Breast epithelium (tissue), 4 donors: ENCODE measurements at places on chromosomes 7 and 10. TPM values are rescaled to one million over a fixed set of nuclear protein-coding genes. Genes with fewer than 3 reads are reported as not detected.

GRCh38 chr10:91409869-91410637 is at the start of gene HECTD2:
Gene HECTD2, plus strand, starts transcription at chr10:91410344. Its CDS starts 95 bp downstream, at chr10:91410439.
- peak; percentile 60 for DNase-seq

DNA sequence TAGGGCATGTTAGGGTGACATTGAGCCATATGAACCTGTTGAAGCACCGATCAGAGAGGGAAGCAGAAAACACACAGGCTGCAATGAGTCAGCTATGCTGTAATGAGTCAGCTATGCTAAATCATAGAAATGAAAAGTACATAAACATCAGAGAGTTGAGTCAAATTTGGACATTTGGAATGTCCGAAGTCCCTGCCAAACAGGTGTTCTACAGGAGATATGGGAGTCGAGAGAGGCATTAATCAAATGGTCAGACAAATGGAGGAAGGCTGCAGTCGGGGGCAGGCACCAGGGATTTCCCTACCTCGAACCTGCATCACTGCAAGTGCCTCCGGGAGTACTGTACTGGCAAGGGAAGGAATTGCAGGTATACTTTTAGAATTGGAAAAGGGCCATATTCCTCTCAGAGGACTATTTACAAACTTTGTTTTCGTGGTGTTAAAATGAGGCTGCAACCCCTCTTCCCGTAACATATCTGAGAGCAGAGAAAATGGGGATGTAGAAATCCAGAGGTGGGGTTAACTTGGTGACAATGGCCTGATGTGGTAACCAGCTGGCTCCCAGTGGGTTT is 8.8 kb upstream of the ZC3HAV1 start:
- DNase-seq: no peak

DNA sequence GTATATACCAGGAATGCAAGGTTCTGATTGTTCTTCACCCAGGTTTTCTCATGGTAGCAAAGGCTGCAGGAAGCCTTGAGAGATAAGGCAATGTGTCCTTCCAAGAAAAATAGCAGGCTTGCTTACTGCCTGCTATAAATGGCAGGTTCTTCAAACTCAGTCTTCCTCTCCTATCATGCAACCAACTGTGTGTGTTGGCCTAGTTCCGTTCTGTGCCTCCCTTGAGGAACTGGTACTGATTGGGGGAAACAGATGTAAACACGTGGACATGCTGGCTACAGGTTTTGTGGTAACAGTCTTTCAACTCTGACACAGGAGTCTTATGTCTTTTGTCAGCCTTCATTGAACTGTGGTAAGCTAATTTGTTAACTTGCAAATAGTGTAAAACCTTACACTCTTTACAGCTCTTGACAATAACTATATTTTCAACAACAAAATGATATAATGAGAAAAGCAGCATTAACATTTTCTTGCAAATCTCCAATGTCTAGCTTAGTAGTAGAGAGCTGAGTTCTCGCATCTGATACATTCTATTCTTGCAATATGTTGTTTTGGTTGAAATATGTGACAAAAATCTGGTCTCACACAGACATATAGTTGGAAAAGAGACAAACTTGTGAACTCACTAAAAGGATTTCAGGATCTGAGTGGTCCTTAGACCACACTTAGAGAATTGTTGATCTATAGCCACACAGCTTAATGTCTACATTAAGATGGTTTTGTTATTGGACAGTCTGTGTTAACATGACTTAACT is 54.7 kb upstream of the LSM8 start:
- no peak for DNase-seq

DNA sequence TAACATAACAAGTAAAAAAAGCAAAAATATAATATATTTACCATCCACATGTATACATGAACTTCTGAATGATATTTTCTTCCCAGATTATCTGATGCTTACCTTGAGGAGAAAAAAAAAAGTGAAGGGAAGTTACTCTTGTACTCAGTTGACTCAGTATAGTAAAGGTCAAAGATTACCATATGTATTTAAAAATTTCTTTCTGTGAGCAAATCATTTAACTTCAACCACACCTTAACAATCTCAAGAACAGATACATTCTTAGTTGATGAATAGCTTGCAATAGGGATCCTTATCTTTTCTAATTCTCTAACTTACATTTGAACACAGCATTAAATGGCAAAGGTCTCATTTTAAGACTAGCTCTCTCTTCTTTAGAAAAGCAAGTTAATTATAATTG is 29.8 kb downstream of the PRR15 start:
- DNase-seq: no peak

DNA sequence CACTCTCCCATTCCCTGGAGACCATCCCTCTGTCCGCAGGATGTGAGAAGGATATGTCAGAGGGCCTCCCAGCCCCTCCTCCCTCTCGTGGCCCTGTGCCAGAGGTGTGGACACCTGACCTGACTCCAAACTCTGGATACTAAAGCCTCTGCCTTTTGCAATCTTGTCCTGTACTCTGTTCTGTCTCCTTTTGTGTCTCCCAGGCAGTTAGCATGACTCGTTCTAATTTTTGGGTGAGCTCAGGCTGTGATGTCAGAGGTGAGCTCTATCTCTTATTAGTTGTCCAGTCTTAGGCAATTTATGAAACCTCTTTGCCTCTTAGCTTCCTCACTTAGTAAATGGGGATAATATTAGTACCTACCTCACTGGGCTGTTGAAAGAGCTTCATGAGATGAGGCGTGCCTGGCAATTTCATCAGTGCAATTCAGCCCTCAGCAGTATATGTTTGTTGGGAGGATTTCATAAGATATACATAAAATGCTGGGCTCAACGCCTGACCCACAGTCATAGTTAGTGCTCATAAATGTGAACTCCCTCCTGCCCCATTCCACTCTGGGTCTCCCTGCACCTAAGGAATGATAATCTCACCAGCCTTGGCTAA is 10.9 kb downstream of the MARVELD1 start:
- DNase-seq: no peak

DNA sequence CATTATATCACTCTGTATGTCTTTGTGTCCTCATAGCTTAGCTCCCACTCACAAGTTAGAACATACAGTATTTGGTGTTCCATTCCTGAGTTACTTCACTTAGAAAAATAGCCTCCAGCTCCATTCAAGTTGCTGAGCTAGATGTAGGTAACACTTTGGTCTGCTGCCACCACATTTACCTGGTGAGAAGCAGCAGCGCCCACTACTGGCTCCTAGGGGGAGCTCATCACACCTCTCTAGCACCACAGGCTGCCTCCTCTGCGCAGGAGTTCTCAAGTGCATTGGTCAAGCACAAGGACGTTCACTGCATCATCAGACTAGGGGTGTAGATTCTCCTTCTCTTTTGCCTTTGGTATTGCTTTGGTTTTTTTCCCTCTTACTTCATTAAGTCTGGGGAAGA is 530.9 kb upstream of the AUTS2 start:
- DNase-seq: peak; percentile 61

VSTM2A gene
- total RNA-seq: not detected

- DNase-seq: no peak
Observed at GRCh38 chr10:131129544-131129943, 182.0 kb downstream of the TCERG1L start.

- DNase-seq: no peak
Observed at GRCh38 chr7:94298943-94299342, 95.8 kb upstream of the COL1A2 start.

LRRC4 gene
- 3.2 TPM for total RNA-seq

- DNase-seq: no peak
Observed at GRCh38 chr7:75879771-75880184, 944 bp downstream of the RHBDD2 start.

DNA sequence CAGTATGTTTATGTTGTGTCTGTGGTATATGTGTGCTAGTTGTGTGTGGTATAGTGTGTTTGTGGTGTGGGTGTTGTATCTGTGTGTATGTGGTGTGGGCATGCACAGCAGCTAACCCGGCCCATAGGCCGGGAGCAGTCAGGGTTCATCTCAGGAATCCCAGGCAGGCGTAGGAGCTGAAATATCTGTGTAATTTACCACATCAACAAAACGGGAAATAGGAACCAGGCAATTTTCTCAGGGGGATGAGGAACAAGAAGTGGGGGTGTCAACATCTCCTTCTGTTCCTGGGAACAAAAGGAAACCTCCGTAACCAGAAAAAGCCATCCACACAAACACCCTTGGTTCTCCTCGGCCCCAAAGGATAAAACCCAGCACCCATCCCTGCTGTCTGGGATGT is 24.5 kb upstream of the ZNF488 start:
- no peak for DNase-seq

ZP3 gene
- 2.0 TPM for total RNA-seq

DNA sequence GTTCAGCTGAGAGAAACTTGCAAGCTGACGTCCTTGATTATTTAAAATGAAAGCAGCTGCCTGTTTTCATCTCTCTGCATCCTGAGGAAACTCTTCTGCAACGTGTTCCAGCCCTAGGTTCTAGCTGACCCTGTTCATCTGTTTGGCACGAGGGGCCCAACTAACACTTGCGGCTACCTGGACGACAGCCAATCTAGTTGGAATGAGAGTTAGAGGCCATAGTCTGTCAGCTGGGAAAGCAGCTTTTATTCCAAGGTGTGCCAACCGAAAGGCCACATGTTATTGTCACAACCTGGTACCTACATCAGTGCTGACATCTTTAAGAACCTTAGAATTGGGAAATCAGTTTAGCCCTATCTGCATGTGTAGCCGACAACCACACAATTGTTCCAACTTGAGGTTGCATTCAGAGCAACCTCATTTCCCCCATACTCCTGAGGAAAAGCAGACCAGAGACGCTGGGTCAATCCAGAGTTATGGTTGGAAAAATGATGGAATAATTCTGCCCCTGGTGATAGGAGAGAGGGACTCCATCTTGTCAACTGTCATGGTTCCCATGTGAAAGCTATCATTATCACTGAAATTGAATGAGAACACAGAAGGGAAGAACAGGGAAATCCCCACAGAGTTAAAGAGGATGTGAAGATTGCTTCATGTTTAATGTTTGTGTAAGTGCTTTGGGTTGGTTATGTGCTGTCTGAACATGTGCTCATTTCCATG is 121.6 kb downstream of the EGFR start:
- no peak for DNase-seq

DNA sequence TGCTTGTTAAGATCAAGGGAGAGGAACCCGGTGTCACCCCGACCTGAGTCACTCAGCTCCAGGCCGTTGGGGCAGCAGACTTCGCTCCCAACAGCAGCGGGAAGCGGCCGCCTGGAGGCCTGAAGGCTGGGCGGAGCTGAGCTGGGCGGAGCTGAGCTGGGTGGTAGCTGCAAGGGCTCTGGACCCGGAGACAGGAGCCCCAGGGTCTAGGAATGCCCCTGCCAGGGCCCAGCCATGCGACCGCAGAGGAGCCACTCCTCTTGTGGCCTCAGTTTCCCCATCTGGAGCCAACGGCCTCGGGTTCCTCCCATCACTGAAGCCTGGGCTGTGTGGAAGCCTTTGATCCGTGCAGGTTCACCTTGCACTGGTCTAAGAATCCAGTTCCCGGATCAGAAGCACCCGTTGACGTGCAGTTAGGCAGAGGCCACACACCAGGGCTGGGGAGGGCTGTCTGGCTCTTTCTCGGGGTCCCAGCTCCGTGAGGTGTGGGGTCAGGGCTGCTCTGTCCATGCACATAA is 21.9 kb upstream of the DPYSL4 start:
- no peak for DNase-seq

FAM25A gene
- not detected for total RNA-seq

DNA sequence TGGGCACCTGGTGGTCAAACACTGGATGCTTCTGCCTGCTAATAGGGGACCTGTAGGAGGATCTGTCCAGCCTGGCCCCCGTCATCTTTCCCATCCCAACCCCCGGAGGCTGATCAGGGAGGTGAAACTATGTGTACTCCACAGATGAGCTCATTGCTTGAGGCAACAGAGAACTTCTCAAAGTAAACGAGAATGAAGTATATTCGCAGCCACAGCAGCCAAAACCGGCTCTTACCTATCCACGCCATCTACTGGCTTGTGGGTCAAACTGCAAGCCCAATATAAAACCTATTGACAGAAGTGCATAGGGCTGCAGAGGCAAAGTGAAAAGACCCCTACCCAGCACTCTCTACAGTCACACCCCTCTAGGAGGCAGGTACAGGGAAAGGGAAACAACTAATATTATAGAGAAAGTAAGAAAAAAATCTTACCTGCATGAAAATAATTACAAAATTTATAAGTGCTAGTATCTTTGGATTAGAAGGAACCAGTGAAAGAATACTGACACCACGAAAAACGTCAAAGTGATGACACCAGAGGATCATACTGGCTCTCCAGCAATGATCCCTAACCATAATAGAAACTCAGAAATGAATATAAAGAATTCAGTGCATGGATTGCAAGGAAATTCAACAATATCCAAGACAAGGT is 973.5 kb downstream of the ANKRD7 start:
- DNase-seq: no peak

LIPM gene
- total RNA-seq: not detected

LOXL4 gene
- 26.1 TPM for total RNA-seq

DNA sequence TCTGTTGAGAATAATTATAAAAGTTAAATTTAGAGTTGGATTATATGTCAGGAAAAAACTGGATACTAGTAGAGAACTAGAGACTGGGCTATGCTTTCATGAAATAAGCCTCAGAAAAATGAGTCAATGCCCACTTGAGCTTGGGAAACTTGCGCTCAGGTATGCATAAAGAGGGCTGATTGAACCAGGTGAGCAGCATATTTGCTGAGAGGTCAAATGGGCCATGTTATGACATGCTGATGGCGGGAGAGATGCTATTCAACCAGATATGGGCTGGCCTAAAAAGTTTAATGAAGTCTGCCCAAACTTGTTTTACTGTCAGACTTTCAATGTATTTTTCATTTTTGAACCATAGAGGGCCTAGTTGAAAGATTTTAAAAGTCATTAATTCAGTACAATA is 837.6 kb upstream of the GHITM start:
- DNase-seq: no peak

DNA sequence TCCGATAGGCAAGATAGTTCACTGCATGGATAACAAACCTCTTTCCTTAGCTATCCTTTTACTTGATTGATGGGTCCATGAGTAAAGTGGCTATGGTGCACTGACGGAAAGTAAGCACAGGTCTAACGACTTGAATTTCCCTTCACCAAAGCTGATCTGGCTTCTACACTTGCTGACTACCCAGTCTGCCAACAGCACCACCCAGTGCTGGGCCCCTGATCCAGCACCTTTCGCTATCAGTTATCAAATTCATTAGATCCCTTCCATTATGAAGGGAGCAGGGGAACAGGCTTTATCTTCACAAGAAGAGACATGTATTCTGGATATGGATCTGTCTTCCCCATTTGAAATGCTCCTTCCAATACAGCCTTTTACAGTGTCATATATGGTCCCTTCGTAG is 855.9 kb downstream of the GRID1 start:
- DNase-seq: no peak

MYL7 gene
- total RNA-seq: not detected

DNA sequence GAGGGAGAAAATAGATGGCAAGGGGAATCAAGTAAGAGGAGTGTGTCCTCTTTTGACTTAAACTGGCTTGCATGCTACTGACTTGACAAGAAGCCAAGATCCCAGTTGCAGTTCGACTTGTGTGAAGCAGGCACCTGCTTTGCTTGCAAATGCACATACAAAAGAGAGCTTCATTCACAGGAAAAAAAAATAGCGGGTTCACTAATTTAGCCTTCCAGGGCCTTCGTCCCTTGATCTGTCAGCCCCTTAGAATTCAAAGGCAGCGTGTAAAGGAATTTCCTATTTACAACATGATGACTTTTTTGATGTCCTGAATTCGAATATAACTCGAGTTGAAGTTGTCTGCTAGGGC is 192.1 kb downstream of the CELF2 start:
- DNase-seq: no peak

ARHGAP19 gene
- total RNA-seq: 14.4 TPM
